ENCODE measurements at places on chromosomes 4 and X.

GRCh38 chr4:112513971-112514646 is 1.9 kb downstream of the NEUROG2 start:
- no peak for DNase-seq

- no peak for DNase-seq
These were observed 352.6 kb upstream of the NWD2 start for GRCh38 chr4:36891971-36892370.

GRCh38 chr4:112099701-112100297 is 45.5 kb upstream of the FAM241A start:
- DNase-seq, result no peak

- no peak for DNase-seq
These were observed 75.1 kb upstream of the MSX1 start for GRCh38 chr4:4784379-4784778.

DNA sequence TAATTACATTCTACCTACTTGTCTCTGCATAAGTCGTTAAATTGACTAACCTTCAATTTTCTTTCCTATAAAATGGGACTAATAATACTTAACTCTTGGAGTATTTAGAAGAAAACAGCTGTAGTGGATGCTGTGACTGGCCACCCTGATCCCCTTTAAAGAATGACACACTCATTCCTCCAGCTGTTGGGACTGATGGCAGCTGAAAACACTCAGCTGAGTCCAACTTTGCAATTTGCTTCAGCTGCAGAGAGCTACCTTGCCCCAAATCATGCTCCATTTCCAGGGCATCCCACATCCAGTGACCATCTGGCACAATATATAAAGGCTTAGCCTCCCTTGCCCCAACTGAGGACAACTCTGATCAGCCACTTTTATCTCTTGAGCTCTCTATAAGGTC is 89.1 kb downstream of the MID1IP1 start:
- DNase-seq, result no peak

- no peak for DNase-seq
These were observed 299.0 kb downstream of the RAPGEF2 start for GRCh38 chr4:159401791-159402380.

GRCh38 chr4:140726776-140727500 is 29.2 kb downstream of the TBC1D9 start:
- no peak for DNase-seq

Data from left cardiac atrium (tissue), 4 donors.